Activated CD4-positive, CD25-positive, alpha-beta regulatory T cell treated with anti-CD3 and anti-CD28 coated beads, Interleukin-2, amount 50 U/mL, for 16 hours (primary cell): ENCODE measurements at places on chromosomes 3 and 15.

DNA sequence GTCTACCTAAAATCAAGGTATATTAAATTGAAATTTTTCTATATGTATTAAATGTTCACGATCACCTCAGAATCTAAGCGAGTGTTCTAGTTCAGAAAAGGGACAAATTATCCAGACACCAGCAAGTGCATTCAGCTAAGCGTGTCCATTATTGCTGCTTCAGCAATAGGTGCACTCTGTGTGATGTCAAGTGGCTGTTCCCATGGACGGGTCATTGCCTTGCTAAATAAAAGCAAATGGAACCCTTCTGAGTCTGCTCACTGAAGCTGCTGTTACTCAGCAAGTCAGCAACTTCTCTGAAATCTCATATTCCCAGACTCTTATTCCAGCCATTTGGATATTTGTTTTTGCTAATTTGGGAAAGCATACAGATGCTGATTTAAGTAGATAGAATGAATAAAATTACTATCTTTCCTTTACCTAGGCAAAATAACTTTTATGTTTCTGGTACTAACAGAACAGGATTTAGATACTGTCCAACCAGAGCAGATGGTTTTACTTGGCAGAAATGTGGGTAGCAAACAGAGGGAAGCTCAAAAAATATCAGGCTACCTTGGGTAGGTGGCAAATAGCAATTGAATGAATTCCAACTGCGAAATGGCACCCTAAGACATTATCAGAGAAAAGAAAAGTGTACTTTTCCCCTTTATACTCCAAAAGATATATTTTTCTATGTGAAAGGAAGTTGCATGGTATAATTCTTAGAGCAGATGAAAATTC lies 407.0 kb downstream of the GAP43 start:
- DNase-seq = no peak

DNA sequence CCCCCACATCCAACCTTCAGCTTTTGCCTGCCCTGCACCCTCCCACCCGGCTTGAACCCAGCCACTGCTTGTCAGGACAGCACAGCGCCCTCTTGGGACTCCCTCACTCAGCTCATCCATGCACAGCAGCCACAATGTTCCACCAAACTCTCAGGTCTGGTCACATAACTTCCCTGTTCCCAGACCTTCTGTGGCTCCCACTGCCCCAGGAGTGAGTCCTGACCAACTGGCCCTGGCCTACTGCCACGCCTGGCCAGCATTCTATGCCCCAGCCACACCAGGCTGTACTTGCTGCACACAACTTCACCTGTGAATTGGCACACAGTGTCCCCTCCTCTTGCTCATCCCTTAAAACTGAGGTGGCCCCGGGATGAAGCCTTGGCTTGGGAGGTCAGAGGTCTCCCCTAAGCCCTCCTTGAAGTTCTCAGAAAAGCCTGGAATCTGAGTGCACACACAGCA lies 21.0 kb downstream of the PLXNB1 start:
- no peak for DNase-seq

DNA sequence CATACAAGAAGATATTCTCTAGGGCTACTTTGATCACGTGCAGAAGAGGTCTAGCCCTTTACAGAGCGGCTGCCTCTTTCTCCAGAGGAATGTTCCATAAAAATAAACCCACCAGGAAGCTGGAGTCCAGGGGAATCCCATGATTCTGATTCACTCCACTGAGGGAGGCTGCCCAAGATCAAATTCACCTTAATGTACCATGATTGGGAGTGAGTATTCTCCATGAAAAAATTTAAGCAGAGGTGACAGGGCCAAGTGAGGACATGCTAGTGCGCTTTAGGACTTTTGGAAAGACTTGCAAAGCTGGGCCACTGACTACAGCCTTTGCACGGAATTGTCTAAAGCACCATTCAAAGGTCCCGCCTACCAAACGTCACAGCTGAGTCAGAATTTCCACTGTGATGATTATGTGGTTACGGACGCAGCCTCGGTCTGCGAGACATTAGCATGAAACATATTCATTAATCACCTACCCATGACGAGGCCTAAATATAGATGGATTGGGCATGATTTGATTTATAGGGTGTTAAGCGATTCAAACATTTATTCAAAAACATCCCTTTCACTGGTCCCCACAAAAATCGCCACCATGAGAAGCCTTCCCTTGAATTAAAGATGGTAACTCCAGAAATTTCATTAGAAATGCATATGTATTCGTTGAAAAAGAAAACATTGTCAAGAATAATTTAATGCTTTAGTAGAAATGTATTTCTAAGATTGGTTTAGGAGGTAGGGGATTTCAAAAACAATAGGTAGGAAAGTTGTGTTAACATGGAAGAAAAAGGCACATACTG lies 152.6 kb downstream of the GREM1 start:
- no peak for DNase-seq

DNA sequence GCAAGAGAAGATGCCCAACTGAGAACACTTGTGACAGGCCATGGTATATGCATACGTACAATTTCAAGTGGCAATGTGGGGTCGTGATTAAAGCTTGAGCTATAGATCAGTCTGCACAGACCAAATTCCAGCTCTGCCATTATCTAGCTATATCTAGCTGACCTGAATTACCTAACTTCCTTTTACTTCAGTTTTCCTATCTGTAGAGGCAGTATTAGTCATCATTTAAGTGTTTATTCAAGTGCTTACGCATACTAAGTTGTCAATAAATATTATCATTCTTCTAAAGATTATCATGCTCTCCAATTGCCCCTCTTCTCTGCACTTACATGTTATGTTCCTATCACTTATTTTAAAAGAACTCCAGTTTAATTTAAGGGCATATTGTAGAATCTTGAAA lies 87.9 kb downstream of the ARPP21 start:
- DNase-seq = no peak

GRCh38 chr3:8775181-8775580 lies 5.8 kb upstream of the OXTR start:
- DNase-seq = no peak

DNA sequence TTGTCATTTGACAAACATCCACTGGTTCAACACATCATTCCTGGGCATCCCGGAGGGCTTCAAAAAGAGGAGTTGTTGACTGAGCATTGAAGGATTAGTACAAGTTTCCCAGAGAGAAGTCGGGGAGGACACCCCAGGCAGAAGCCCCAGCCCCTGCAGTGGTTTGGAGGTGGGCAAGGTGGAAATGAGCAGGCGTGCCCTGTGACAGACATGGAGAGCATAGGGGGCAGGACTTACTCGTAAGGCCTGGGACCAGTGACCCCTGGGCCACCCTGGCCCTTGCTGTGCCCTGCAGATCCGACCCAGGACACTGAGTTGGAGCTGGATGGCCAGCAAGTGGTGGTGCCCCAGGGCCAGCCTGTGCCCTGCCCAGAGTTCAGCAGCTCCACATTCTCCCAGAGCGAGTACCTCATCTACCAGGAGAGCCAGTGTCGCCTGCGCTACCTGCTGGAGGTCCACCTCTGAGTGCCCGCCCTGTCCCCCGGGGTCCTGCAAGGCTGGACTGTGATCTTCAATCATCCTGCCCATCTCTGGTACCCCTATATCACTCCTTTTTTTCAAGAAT lies 5.9 kb downstream of the PARP3 start:
- DNase-seq = no peak

- no peak for DNase-seq
Measured at GRCh38 chr15:64857421-64857820, 15.7 kb downstream of the PLEKHO2 start.

- no peak for DNase-seq
Measured at GRCh38 chr15:101221902-101222301, 29.9 kb downstream of the CHSY1 start.

GRCh38 chr3:197278933-197279332 lies 19.5 kb downstream of the DLG1 start:
- DNase-seq = no peak

DNA sequence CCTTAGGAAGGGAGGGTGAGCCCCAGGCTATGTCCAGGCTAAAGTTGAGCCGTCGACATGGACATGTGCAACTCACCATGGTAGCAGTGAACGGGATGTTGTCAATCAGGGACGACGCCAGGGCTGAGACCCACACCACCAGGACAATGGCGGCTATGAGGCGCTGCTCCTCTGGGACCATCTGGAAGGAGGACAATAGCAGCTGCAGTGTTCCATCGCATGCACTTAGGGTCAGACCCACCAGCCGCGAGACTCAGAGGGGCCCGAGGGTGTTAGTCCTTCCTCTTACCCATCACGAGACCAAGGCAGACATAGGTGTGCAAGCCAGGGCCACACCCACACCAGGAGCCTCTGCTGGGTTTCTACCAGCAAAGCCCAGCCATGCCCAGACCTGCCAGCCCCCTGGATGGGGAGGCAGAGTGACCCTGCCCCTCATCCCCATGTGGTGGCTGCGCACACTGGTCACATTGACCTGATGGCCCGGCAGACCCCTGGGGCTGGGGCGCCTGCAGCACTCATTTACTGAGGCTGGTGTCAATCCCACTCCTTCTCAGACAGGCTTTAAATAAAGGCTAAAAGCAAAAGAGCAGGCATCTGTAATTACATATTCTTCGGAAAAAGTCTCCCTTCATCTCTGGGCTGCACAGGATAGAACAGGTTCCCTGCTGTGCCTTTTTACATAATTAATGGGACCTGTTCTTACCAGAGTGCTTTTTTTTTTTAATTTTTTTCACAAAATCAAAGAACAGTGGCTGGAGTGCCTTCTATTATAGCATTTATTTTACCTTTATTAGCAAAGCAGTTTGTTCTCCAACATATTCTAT lies 227.8 kb downstream of the OCA2 start:
- no peak for DNase-seq

- no peak for DNase-seq
Measured at GRCh38 chr3:16427103-16427965, 86.2 kb downstream of the RFTN1 start.

GRCh38 chr3:134852132-134852531 lies 57.1 kb downstream of the EPHB1 start:
- DNase-seq = no peak

GRCh38 chr15:45635763-45636292 lies 999 bp downstream of the SQOR start:
- no peak for DNase-seq

DNA sequence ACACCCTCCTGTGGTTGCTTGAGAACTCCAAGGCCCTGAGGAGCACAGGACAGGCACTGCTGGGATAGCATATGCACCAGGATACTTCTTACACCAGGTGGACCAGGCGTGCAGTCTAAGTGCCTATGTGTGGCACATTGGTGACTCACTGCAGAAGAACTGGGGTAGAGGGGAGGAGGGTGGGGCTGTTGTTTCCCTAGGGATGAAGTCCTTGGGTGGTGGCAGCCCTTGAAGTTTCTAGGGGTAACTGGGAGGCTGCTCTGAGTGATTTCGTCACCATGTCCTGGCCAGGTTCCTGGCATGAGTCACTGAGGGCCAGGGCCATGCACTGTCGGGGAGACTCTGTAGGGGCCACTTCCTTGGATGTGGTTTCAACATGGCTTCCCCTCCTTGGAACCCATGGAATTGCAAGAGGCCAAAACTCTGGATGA lies 15.9 kb downstream of the MYZAP start:
- no peak for DNase-seq

DNA sequence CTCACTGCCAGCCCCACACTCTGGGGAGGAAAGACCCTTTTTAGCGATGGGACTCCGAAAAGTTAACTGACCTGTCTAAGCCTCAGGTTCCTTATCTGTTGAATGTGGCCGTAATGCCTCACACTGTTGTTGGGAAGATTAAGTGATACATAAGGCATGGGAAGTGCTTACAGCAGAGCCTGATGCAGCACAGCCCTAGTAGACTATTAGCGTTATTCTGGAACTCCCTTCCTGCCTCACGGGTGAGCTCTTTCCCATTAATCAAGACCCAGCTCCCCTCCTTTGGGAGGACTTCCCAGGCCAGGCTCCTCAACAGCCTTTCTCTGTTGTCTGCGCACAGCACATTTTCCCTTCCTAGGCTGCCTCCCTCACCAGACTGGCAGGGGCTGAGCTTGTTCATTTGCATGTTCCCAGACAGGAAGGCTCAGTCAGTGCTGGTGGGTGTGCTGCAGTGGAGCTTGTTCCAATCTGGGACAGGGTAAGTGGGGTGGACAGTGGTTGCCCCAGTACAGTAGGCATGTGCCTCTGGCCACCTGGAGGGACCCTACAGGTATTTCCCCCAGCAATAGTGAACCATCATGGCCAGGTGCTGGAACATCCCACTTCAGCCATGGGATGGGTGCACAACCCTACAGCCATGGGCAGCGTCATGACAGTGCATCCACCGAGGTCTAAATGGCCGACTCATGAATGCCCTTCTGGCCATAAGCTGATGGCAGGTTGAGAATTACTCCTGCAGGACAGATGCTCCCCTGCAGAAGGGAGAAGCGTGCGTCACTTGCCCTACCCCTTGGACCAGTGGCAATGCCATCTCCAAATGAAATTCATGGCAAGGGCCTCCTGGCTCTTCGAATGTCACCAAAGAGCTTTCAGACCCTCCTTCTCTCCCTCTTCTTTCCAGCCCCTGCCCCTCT lies 5.8 kb upstream of the PSTPIP1 start:
- no peak for DNase-seq

DNA sequence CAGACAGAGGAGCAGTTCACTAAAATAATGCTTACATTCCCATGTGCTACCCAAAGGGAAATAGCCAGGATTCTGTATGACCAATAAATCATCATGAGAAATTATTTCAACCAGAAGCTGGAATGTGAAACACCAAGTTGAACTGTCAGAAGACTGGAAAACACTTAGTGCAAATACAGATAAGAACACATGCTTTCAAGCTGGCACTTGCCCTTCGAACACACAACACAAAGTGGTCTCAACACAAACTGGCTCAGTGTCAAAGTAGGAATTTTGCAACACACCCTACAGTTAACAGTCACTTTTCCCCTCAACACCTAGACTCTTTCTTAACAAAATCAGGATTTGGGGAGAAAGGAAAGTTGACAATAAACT lies 1.3 kb downstream of the FSD2 start:
- no peak for DNase-seq

DNA sequence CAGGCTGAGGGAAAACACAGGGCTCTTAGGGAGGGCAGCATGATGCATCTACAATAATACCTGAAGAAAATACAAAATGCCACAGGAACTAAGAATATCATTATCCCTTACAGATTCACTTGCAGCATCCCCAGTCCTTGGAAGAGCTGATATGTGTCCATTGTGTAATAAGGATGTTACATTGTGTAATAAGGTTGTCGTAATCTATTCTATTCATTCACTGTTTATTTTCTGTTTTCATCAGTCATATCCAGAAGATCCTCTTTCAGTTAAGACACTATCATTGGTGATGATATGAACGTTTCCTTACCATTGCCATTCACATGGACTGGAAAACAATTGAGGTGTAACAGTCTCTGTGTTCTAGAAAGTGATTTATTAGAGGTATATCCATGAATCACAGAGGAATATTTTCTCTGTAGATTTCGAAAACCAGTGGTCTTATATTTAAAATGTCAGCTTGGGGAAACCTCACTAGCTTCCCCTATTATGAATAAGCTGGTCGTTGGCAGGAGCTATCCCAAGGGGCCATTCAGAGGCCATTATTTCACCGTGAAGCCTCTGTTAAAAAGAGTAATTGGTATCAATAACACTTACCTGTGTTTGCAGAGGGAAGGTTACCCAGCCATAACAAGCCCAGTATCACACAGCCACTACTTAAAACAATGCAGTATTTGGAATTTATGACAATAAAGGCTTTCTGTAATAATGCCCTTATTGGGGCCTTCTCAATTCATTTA lies 241.1 kb downstream of the ZNF385D start:
- no peak for DNase-seq

- no peak for DNase-seq
Measured at GRCh38 chr15:90072978-90073640, 29.2 kb downstream of the IDH2 start.
